Activated T-cell treated with anti-CD3 and anti-CD28 coated beads for 48 hours (primary cell): ENCODE measurements at places on chromosomes 4 and X.

GRCh38 chr4:166165829-166166420 lies 292.9 kb downstream of the TLL1 start:
- no peak for DNase-seq

DNA sequence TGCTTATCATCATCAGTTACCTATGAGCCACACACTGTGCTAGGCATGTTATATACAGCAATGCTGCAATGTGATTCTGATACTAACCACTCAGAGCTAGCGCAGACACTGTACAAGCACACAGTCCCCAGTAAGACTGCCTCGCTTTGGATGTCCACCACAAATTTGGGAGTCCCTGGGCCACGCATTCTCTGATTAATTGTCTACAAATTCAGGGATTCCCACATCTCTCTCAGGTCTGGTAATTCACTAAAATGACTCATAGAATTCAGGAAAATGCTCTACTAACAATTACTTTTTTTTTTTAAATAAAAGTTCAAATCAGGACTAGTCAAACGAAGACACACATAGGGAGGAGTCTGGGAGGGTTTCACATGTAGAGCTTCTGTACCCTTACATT lies 652.1 kb upstream of the AADAT start:
- no peak for DNase-seq

GRCh38 chr4:66991521-66991920 lies 553.8 kb downstream of the CENPC start:
- DNase-seq, result no peak

GRCh38 chr4:169220854-169221411 lies 49.8 kb downstream of the SH3RF1 start:
- no peak for DNase-seq

DNA sequence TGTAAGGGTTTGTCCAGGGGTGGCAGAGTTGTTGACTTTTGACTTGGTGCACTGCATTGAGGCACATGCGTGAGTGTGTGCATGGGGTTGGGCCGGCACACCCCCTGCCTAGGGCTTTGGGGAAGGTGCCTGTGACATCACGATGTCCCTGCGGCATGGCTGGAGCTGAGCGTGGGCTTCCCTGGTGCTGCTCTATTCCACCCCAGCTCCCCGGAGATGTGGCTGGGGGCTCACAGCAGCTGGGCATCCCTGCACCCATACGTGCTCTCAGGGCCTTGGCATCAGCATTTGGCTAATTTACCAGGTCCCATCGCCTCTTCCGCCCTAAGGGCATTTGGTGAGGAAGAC lies 5.7 kb downstream of the PSAPL1 start:
- DNase-seq, result no peak

- no peak for DNase-seq
These were observed 124.0 kb downstream of the HMX1 start for GRCh38 chr4:8747467-8748235.
